ENCODE measurements at places on chromosomes 7 and 10.

DNA sequence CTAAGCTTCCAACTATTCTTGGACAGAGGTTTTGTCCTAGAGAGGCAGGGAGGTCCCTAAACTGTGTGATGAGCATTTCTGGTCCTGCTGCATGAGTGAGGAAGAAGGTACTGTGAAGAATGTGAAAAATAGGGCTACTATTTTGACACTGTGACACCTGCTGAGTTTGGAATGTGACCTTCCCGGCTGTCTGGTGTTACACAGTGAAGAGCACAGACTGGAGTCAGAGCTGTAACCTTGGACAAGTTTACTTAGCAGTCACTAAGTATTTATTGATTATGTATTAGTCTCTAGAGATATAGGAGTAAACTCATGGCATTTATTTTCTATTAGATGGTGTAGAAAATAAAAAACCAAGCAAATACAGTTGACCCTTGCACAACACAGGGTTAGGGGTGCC lies 12.3 kb downstream of the GOLGA7B start:
- DNase-seq: no peak

GRCh38 chr7:140512317-140513000 lies 33.2 kb upstream of the MKRN1 start:
- DNase-seq: no peak

DNA sequence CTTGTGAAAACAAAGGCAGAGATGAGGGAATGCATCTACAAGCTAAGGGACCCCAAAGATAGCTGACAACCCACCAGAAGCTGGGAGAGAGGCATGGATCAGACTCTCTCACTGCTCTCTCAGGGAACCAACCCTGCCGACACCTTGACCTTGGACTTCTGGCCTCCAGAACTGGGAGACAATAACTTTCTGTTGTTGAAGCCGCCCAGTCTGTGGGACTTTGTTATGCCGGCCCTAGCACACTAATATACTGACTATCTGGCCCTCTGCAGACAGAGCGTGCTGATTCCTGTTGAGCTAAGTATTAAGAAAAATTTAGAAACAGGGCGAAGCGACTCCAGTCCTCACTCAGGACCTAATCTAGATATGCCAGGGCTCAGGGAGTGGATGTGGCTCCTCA lies 144.3 kb upstream of the TCF7L2 start:
- DNase-seq: no peak

DNA sequence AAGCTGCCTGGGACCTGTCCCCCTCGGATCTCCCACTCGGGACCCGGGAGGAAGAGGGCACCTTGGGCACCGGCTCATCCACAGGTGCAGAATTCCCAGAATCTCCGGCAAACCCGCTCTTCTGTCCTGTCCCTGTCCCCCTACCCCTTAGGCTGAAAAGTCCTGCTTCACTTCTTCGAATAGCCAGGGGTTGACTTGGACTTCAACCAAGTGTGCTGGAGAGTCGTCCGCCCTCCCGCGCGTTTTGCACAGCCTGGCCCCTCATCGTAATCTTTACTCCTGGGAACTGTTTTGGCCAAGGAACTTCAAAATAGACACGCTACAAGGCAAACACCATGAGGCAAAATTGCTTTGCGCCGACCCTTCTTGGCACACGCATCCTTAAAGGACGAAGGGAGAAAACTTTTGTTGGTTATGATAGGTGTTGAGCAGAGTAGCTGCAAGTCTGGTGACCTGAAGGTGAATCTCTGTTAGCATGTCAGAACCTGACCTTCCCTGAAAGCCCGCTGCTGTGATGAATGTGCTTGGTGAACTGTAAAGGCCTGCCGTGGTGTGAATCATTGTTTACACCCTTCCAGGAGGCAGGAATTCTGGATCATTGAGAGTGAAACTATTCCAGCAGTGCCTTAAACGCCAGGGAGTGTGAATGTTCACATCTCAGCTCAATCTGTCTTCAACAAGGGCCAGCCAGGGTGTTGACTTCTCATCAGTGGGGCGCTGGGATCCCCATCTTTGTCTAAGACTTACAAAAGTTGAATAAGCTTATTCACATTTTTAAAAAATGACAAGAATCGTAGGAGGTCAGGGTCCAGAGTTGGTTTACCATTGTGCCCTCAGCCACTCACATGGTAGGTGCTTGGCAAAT lies 589 bp upstream of the RAPGEF5 start:
- no peak for DNase-seq

GRCh38 chr10:78600740-78601139 lies 468.0 kb upstream of the ZMIZ1 start:
- no peak for DNase-seq

DNA sequence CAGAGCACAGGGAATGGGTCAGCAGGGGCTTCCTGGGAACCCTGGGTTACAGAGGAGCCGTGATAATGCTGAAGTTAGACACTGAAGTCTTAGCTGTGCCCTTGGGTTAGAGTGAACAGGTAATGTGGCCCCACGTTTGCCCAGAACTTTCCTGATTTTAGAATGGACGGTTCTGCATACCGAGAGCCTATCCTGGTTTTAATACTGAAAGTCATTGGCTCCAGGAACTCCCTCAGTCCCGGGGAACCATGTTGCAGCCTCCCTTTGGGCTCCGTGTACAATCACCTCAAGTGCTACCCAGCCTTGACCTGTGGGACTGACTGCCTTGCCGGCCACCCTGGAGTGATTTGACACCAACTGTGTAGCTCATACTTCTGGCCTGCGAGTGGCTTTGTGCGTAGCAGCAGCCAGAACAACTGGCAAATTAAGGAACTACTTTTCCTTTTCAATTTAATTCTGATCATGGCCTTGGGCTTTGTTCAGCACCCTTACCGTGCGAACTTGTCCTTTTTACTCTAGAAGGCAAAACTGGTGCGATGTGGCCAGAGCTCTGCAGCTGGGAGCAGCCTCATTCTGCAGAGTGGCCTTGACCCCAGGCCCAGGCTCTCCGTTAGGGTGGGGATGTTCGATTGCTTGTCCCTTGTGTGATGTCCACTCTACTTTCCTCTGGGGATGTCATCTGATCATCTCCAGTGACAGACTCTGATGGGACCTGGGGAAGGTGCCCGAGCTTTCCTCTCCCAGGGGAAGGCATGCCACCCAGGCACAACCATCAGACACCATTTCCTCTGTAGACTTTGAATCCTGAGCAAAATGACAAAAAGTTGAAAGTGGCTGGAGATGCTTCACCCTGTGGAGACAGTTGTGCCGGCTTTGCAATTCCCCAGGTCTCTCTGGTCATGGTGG lies 265.9 kb downstream of the GLRX3 start:
- no peak for DNase-seq

DNA sequence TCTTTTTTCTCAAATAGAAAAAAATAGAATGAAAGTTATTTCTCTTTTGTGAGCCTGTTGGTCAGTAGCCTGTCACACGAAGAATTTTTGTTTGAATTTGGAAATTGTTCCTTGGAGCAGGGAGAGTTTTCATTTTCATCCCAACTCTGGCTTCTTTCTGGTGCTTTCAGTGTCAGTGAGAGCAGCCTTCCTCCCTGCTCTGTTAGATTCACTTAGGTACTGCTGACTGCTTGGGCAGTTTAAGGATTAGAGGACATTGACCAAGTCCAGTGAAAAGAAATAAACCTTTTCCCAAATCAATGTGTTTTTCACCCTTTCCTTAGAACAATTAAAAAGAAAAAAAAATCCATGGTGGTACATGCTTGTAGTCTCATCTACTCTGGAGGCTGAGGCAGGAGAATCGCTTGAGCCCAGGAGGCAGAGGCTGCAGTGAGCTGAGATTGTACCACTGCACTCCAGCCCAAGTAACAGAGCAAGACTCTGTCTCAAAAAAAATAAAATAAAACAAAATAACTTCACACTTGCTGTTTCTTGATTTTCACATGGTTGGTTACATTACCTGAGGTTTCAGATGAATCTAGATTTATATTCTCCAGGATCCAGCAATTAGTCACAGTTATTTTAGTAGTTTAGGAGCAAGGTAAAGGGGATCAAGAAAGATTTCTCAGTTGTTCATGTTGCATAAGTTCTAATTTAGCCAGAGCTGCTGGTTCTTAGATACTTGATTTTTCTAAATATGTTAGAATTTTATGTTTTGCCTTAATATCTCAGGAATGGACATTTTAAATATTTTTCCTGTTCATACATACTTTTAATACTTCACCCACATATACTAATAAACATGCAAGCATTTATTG lies 63.1 kb downstream of the ZNRF2 start:
- DNase-seq: no peak

- DNase-seq: no peak
Measured at GRCh38 chr10:82206831-82207230, 331.8 kb downstream of the NRG3 start.

GRCh38 chr10:79316671-79317431 lies 30.4 kb upstream of the PPIF start:
- DNase-seq: no peak

DNA sequence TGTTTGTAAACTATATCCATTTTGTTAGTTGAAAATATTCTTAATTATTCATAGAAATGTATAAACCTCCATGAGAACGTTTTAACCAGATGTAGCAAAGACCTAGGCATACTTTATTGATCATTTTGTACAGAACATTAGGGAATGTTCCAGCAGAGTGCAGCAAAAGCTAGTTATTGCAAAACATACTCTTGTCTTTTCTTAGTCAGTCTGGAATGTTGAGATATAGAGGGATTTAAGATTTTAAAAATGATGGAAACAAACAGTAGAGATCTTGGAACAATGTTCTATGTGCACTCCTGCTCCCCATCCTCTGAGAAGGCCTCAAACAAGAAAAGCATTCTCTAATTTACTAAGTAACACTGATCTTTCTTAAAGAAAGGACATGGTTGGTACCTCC lies 292.1 kb downstream of the BBS9 start:
- no peak for DNase-seq

GRCh38 chr10:103663802-103664201 lies 170.3 kb downstream of the NEURL1 start:
- no peak for DNase-seq

- peak; percentile 24 for DNase-seq
Measured at GRCh38 chr7:27098578-27099451, 3.0 kb upstream of the HOXA1 start.
